Kidney tubule cell (primary cell): ENCODE measurements at places on chromosomes 13 and 19.

GRCh38 chr19:35074426-35075201 is 33.1 kb downstream of the HPN start:
- DNase-seq = no peak

- no peak for DNase-seq
Measured at GRCh38 chr19:42368765-42369164, 21.3 kb downstream of the CNFN start.

- DNase-seq = peak; percentile 14
Measured at GRCh38 chr19:7772752-7773291, 9.8 kb downstream of the CLEC4M start.

DNA sequence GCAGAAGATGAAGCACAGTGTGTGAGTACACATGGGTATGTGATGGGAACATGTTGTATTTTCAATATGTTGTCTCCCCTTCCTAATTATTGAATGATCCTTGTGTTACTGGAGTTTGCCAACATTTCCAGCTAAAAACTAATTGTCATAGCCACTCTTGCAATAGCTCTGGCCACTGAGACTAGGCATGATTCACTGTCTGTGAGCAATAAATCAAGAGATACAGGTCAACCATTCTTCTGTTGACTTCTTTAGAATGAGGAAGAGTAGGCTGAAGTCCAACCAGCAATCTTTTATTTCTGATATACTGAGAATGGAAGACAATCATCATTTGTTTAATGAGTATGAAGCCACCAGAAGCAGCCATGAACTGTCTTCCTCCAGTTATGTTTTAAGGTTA is 413.9 kb downstream of the SLITRK5 start:
- peak; percentile 53 for DNase-seq

GRCh38 chr13:76329866-76330580 is 556.2 kb downstream of the KCTD12 start:
- DNase-seq = no peak

DNA sequence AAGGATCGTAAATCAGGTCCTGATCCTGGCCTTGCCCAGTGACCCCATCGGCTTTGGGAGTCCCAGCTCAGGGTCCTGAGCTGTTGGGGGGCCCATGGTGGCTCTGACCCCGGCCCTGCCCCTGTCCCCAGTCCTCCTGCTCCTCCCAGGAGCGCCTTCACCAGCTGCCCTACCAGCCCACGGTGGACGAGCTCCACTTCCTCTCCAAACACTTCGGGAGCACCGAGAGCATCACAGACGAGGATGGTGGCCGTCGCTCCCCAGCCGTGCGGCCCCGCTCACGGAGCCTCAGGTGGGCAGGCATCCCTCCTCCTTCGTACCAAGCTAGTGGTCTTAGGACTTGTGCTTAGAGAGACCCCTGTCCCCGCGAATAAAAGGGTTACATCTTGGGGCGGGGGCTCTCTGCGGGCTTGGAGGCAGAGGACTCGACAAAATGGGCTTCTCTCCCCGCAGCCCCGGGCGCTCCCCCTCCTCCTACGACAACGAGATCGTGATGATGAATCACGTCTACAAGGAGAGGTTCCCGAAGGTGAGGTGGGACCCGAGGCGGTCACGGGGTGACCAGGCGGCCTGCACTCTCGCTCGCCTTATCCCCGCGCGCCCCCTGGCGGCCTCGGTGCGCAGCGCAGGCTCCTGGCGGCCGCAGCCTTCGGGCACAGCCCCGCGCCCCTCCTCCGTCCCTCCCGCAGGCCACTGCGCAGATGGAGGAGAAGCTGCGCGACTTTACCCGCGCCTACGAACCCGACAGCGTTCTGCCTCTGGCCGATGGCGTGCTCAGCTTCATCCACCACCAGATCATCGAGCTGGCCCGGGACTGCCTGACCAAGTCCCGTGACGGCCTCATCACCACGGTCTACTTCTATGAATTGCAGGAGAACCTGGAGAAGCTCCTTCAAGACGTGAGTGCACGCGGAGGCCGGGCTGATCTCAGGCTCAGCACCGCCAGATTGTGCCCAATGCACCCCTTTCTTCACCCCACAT is 9.1 kb downstream of the MAST1 start:
- DNase-seq = peak; percentile 88

DNA sequence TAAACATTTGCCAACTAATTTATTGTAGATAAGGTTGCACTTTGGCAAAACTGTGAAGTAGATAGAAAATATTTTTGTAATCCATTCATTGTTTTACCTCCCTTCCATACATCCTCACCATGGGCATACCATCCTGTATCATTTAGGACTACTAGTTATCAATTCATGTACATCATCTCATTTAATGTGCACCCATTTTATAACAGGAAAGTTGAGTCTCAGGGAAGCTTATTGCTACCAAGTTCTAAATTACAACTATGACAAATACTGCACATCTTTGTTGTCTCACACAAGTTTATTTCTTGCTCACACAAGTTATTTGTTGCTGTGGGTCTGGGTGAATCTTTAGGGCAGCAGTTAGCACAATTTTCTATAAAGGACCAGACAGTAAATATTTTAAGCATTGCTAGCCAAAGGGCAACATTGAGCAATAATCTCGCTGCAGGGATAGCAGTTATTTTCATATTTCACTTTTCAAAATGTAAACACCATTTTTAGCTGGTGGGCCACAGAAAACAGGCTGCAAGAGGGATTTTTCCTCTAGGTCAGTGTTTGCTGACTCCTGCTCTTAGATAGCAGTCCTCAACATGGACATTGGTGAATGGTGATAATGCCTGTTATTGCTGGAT is 276.5 kb downstream of the GPC6 start:
- no peak for DNase-seq

- no peak for DNase-seq
Measured at GRCh38 chr19:29366757-29367156, 153.8 kb upstream of the UQCRFS1 start.
